Stimulated activated CD8-positive, alpha-beta memory T cell treated with anti-CD3 and anti-CD28 coated beads, Interleukin-7, amount 100 ng/mL, for 1 hour (primary cell): ENCODE measurements at places on chromosomes 2 and 18.

DNA sequence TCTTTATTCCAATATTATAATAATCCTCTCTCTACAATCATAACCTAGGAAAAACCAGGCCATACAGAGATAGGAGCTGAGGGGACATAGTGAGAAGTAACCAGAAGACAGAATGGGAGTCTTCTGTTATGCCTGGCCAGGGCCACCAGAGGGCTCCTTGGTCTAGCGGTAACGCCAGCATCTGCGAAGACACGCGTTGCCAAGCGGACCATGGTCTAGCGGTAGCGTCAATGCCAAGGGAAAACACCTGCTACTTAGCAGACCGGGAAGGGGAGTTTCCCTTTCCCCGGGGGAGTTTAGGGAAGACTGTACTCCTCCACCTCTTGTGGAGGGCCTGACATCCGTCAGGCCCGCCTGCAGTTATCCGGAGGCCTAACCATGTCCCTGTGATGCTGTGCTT, 36.6 kb downstream of the ARL6IP6 start:
- DNase-seq: no peak

DNA sequence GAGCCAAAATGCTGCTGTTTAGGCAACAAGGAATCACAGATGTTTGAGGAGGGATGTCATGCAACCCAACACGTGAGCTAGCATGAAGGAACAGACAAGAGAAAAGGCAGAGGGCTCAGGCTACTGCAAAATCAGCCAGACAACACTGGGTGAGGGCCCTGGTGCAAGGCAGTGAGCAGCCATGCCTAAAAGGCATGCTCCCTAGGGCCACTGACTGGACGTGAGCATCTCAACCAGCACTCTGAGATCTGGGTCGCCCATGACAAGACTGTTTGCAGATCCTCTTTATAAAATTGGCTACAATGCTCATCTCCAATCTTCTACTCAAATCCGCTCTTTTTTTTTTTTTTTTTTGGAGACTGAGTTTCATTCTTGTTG, 49.1 kb downstream of the KIAA2012 start:
- no peak for DNase-seq

GRCh38 chr18:48820483-48821250, 130.1 kb downstream of the SMAD7 start:
- no peak for DNase-seq

DNA sequence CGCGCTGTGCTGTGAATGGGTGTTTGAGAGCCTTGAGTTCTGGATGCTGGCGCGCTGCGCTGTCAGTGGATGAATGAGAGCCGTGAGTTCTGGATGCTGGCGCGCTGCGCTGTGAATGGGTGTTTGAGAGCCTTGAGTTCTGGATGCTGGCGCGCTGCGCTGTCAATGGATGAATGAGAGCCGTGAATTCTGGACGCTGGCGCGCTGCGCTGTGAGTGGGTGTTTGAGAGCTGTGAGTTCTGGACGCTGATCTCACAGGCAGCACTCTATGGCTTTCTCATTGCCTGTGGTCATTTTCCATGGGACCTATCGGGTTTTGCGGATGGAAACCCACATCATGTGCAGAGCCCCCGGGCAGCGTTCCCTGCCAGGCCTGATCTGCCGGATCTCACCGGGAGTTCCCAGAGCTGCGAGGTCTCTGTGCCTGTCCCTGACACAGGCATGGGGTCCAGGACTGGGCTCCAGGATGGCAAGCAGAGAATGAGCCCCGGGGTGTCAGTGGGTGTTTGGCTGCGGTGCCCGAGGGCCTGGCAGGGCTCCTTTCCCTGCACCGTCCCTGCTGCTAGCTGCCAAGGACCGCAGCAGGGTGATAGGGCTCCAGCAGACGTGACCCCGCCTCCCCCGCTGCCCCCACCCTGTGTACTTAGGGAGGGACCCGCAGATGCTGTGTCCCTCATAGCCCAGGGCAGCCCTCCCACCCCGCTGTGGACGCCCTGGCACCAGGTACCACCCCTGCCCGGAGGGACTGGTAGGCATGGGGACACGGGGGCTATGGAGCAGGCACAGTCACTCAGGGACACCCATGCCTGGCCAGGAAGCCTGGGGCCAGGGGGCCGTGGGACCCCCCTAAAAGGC, 9.7 kb downstream of the PDCD1 start:
- no peak for DNase-seq
